Stimulated activated CD8-positive, alpha-beta memory T cell treated with anti-CD3 and anti-CD28 coated beads, Interleukin-12 subunit alpha, Interleukin-12 subunit beta, amount 100 ng/mL, for 4 hours (primary cell): ENCODE measurements at places on chromosomes 1 and 21.

GRCh38 chr1:75791022-75791421, 5.0 kb downstream of the RABGGTB start:
- DNase-seq: no peak

DNA sequence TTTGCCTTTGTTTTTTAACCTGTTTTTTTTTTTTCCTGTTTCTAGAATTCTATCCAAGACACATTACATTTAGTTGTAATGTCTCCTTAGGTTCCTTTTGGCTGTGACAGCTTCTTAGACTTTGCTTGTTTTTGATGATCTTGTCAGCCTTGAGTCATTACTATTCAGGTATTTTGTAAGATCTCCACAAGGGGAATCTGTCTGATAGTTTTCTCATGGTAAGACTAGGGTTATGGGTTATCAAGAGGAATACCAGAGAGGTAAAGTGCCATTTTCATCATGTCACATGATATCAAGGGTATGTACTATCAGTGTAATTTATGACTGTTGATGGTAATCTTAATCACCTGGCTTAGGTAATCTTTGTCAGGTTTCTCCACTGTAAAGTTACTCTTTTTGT, 99.1 kb upstream of the GFI1 start:
- no peak for DNase-seq

GRCh38 chr1:197180252-197180878, 33.9 kb upstream of the ASPM start:
- DNase-seq: no peak

DNA sequence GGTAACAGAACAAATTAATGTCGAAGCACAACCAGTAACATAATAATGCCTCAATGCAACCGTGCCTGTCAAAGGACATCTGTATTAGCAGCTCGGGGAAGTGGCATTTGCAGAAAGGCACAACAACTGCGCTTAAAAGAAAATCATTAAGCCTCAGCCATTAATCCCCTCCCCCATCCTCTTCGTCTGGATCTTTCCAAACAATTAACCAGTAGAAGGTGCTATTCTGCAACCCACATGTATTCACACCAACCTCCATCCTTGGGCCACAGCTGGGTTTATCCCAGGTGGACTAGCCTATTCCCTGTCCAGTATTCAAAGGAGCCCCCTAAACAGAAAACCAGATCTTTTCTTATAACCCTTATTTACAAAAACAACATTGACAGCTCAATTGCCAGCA, 2.6 kb downstream of the RERE start:
- no peak for DNase-seq

DNA sequence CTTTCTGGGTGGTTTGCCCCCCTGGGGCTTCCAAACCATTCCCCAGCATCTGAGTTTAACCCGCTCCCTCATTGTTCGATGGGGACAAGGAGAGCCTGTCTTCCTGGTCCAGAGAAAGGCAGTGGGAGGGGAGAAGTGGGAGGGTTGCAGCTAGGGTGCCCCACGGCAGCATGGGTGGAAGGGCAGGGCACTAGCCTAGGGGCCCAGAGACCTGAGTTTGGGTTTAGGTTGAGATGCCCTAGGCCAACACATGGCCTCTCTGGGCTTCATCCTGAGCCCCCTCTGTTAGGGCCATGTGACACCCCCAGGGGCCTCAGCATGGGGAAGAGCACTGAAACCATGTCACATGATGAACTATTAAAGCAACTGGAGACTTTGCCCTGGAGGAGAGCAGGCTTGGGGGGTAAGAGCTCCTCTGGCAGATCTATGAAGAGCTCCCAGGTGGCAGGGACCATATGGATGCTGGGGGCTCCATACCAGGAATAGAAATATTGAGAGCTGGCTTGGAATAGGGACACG, 9.7 kb upstream of the RUNX3 start:
- no peak for DNase-seq

- no peak for DNase-seq
Observed at GRCh38 chr1:172421974-172422604, 1.6 kb downstream of the C1orf105 start.

GRCh38 chr1:37393173-37394120, 80.9 kb upstream of the ZC3H12A start:
- DNase-seq: no peak

DNA sequence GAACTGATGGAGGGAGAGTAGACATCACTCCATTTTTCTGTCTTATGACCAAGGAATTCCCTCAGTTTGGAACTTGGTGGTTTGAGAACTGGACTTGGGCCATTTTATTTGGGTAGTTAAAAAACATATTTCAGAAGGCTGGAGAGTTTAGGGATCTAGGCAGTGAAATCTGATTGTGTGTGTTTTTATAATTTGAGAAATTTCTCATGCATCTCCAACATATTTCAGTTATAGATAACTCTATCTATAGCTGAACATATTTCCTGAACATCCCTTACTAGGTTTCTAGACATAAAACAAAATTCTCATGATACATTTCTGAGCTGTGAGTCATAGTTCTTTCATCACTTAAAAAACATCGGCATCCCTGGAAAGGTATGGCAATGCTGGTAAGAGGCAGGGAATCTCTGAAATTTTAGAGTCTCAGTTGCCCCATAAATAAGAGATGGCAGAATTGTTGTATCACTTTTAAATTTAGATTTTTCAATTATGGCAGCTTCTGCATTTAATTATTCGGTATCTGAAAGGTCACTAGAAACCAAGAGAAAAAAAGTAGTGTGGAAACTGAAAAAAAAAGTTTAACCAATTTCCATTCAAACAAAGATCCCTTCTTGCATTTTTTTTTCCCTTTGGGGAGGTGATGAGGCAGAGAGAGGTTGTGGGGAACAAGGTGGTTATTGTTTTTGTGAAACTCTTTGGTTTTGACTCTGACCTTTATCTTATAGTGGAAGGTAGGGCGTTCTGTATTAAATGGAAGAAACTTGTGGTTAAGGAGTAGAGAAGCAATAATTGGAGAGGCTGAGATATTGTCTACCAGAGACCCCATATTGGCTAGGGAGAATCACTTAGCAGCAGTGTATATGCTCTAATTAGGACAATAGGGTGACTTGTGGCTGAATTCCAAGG, 102.9 kb downstream of the FASLG start:
- no peak for DNase-seq

DNA sequence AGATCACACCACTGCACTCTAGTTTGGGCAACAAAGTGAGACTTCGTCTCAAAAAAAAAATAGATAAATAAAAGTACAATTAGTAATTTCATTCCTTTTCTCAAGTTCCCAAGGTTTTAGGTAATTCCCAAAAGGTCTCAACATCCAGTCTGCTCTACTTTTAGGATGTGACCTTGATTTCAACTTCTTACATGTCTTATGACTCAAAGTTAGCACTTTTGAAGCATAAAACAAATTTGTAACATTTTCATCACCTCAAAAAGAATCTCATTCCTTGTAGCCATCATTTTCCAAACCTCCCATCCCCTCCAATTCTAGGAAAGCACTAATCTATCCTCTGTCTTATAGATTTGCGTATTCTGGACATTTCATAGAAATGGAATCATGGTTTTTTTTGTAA, 32.2 kb downstream of the SNX27 start:
- DNase-seq: no peak

- no peak for DNase-seq
Observed at GRCh38 chr1:50502147-50502546, 78.9 kb upstream of the DMRTA2 start.

GRCh38 chr1:20819818-20820217, 32.7 kb upstream of the HP1BP3 start:
- DNase-seq: no peak

DNA sequence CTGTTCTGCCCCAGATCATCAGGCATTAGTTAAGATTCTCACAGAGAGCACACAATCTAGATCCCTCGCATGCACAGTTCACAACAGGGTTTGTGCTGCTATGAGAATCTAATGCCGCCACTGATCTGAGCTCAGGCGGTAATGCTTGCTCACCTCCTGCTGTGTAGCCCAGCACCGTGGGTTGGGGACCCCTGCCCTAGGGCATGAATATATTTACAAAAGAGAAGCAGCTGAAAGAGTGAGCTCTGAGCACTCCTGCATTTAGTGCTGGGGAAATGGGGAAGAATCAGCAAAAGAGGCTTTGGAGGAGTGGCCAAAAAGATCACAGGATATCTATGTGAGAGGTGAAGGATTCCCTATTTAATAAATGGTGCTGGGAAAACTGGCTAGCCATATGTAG, 5.6 kb downstream of the CFAP57 start:
- DNase-seq: no peak

DNA sequence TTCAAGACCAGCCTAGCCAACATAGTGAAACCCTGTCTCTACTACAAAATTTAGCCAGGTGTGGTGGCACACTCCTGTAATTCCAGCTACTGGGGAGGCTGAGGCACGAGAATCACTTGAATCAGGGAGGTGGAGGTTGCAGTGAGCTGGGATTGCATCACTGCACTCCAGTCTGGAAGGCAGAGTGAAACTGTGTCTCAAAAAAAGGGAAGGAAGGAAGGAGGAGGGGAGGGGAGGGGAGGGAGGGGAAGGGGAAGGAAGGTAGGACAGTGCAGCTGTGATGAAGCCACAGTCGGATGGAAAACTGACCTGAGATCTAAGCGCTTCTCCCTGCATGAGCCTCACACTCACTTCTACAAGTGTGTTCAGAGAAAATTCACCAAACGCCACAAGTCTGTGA, 22.0 kb upstream of the FHAD1 start:
- no peak for DNase-seq

DNA sequence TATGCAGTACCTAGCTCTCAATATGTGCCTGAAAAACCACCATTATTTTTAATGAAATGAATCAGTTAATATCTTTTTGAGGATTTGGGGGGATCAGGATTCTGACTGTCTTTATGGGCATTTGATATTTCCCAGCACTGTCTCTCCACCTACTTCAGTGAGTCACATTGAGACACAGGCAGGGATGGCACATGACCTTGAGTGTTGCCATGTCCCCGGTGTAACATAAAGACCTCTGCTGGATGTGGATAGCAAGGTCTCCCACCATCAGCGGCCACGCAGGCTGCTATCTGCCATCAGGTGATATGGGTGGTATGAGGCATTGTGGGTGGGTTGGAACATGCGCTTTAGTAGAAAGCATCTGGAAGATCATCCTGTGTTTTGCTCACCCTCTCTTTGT, 103.2 kb downstream of the RGL1 start:
- DNase-seq: no peak

DNA sequence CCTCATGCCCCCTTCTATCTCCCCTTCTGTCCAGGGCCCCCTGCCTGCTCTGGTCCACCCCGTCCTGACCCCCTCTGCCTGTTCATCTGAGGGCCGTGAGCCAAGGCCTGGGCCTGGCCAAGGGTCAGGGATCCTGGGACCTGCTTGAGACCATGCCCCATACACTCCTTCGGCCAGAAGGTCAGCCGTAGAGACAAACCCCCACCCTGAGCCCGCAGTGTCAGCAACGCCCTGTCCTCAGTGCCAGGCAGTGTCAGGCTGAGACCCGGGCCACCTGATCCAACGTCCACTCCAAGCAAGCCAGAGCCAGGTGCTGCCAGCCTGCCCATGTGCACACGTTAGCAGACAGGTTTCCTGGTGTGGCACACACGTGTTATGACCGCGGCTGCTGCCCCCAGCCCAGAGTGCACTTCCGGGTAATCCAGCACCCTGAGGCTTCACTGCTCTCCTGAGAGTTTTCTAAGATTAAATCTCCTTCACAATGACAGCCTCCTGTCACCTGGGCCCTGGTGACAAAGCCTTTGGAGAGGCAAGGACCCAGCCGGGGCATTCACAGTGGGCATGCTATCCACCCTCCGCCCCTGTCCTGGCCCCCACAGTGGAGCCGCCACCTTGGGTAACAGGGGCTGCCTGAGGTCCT, 10.1 kb upstream of the SAMD11 start:
- DNase-seq: no peak

DNA sequence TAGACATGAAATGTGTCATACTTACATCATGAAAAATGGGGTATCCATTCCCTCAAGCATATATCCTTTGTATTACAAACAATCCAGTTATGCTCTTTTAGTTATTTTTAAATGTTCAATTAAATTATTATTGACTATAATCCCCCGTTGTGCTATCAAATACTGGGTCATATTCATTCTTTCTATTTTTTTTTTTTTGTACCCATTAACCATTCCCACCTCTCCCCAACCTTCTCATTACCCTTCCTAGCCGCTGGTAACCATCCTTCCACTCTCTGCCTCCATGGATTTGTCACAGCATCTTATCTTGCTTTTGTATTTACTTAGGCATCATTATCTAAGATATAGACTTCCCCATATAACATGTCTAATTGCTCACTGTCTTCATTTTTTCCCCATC, 15.8 kb downstream of the ATG4C start:
- DNase-seq: no peak

GRCh38 chr1:1337793-1338147, 6.7 kb downstream of the TAS1R3 start:
- DNase-seq: no peak

DNA sequence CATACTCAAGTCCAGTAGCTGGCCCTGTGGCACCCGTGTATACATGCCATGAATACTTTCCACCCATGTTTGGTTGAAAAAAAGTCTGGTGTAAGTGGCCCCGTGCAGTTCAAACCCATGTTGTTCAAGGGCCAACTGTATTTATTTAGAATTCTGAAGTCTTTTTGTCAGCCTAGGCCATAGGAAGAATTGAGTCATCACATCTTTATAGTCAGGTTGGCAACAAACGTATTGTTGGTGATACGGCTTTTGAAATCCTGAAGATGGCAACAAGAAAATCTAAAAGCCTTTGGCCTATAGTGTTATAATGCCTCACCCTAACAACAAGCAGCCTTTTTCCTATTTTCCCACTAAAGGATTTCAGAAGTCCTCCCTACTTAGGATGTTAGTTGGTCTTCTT, 363.6 kb downstream of the PLPP3 start:
- DNase-seq: no peak

DNA sequence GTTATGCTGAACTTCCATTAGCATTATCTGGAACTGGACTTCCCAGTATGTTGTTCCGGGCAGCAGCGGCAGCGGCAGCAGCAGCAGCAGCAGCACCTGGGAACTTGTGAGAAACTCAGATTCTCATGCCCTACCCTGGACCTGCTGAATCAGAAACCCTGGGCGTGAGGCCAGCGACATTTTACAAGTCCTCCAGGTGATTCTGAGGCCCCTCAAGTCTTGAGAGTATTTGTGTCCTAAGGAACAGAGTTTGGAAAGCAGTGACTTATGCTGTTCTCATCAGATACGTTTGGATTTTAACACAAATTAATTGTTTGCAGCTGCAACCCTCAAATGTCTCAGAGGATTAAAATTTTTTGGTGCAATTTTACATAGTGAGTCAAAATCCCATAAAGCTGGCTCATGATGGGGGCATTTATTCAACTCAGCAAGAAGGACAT, 157.2 kb upstream of the KAZN start:
- no peak for DNase-seq

GRCh38 chr1:87104140-87104539, 189.7 kb downstream of the HS2ST1 start:
- no peak for DNase-seq
